Pancreas (tissue), 10 donors: ENCODE measurements at places on chromosomes 16 and 17.

- DNase-seq, result no peak
Measured at GRCh38 chr17:67258821-67259468, 13.9 kb upstream of the HELZ start.

DNA sequence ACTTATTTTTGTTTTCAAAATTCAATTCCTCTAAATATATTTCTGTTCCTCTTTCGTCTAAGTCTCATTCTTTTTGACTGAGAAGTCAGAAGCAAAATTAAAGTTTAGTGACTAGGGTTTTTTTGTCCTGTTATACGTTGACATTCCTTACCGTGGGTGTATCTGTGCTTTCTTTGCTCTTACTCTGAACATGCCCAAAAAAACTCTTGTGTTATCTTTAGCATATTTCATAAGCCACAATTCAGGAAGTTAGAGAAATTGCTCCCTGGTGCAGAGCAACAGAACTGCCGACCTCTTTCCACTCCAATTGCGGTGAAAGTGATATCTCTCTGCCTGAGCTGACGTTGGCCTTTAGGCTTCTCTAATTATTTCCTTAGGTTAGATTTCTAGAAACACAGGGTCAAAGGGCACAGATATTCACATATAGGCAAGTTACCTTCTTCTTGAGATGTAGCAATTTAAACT, 65.7 kb downstream of the CENPV start:
- no peak for DNase-seq

DNA sequence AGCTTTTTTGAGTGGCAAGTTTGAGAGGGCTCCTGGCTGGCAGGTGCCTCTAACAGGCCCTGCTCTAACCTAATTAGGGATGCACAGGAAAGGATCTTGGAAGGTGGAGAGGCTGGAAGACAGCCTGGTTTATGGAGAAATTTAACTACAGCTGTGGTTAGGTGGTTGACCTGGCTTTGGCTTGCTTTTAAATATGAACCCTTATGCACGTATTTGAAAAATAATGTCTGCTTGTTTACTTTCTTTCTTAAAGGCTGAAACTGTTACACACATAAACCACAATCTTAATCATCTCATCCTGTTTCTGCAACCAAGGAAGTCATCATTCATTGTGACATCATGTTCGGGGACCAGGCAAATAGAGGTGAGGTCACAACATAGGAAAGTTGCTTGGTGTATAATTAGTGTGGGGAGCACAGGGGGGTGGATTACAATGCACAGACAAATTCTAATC, 23.1 kb upstream of the DHRS13 start:
- no peak for DNase-seq

DNA sequence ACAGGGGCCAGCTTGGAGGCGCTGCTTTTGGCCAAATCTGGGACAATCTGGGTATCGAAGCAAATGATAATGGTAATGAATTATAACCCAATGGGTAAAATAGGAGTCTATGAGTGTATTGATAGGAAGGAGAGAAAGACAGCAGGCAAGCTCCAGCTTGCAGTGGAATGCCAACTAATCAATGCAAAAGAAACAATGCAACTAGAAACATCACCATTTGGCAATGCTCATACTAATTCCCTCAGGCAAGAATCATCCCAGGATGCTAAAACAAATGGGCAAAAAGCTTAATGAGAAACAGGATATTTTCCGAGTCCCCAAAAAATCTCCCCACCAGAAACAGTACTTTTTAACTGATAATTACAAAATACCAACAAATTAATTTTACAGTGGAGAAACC, 64.7 kb downstream of the ADCY9 start:
- no peak for DNase-seq

GRCh38 chr17:36153895-36154610, 22.4 kb downstream of the TBC1D3B start:
- DNase-seq, result no peak
